Fibroblast of lung (primary cell): ENCODE measurements at places on chromosomes 12 and 14. TPM values are rescaled to one million over a fixed set of nuclear protein-coding genes. Genes with fewer than 3 reads are reported as not detected.

The SLC41A2 gene
- 20.8 and 22.8 TPM in 2 replicates for total RNA-seq

DNA sequence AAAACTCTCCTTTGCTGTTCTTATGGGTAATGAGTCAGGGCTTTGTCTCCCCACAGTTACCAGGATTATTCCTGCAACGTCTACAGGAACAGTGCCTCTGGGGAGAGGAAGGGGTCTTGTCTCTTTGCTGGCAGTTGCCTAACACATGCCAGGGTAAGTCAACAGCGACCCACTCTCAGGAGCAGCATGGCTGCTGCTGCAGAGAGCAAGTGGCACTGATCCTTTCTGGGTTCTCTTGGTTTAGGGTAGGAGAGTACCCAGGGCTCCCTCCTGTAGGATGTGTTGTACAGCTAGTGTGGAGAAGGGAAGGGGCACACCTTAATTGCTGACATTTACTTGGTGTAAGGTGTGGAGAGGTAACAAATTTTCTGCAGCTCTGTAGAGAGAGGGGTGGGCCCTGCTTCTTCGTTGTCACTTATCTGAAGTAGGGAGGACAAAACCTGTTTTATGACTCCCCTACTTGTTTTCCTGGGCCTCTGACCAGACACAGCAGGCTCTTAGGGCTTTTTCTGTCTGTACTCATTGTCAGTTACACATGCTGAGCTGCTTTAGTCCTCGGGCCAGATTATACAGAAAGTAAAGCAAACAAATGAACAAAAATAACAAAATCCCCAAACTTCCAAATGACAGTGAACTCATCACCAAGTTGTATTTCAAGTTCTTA is 168.2 kb downstream of the ACSS3 start:
- H3K36me3 ChIP-seq, result no peaks in the 10 kb centered on the region
- no peak overlapping the region for H3K27ac ChIP-seq
- DNase-seq, result no peak
- H3K4me3 ChIP-seq, result no peak overlapping the region
- H3K27me3 ChIP-seq, result no peaks in the 10 kb centered on the region

GRCh38 chr12:52087961-52088820 is 8.7 kb downstream of the SMIM41 start:
- peaks cover 11% of the 10 kb centered on the region for H3K27me3 ChIP-seq
- no peak for DNase-seq
- no peak overlapping the region for H3K27ac ChIP-seq

- H3K36me3 ChIP-seq, result no peaks in the 10 kb centered on the region
- no peaks in the 10 kb centered on the region for H3K27me3 ChIP-seq
- no peak overlapping the region for H3K4me3 ChIP-seq
- H3K27ac ChIP-seq, result no peak overlapping the region
- DNase-seq, result no peak
These were observed 35.5 kb upstream of the OR5AU1 start for GRCh38 chr14:21191261-21191808.

The IFNG-AS1 gene
- not detected in 2 replicates for total RNA-seq

The GLT8D2 gene
- 12.6 and 36.3 TPM in 2 replicates for total RNA-seq

The SERPINA12 gene
- total RNA-seq, result not detected in 2 replicates

DNA sequence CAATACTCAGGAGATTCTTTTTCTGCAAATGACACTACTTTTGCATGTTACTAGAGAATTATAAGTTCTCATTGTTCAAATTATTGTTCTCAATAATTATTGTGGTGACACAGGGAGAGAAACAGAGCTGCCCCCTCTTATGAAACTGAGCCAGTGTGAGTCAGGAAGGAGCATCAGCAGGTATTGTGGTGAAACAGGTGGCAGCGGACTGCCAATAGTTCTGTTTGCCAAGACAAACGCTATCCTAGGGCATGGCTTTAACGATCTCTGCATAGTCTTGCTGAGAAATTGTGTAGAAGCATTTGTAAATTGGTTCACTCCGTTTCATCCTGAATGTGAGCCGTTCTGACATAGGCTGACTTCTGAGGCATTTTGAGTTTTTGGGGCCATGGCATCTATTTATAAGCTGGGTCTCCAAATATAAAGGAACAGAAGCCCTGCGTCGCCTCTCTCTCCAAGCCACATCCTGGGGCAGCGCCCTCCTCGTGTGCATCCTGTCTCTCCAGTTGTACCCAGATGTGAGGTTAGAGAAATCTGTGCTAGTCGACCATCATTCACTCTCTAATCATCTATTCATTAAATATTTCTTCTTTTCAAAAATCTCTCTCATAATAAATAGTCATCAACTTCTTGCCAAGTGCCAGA is 15.8 kb upstream of the PPP4R4 start:
- peaks cover 10% of the 10 kb centered on the region for H3K27me3 ChIP-seq
- H3K36me3 ChIP-seq, result no peaks in the 10 kb centered on the region
- H3K4me1 ChIP-seq, result no peaks in the 10 kb centered on the region
- DNase-seq, result no peak

The OTX2 gene
- total RNA-seq, result not detected in 2 replicates

GRCh38 chr12:8154526-8154925 is 2.3 kb upstream of the ZNF705A start:
- peak; percentile 43 for DNase-seq
- no peak overlapping the region for H3K27ac ChIP-seq
- H3K4me1 ChIP-seq, result no peaks in the 10 kb centered on the region
- H3K27me3 ChIP-seq, result no peaks in the 10 kb centered on the region
- H3K36me3 ChIP-seq, result no peaks in the 10 kb centered on the region

DNA sequence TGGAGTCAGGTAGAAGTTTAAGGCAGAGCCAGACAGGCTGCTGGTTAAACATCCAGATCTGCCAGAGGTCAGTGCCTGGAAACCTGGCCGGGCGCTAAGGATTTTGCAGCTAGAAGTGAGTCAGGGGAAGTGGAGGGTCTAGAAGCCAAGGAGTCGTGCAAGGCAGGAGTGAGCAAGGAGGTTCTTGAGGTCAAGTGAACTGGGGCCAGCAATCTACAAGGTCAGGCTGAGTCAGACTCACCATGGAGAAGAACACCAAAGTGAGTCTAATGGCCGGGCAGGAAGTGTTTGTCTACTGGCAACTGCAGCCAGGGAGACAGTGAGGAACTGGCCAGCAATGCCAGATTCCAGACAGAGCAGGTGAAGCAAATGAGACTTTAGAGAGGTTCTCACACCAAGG is 628.2 kb downstream of the ETNK1 start:
- H3K4me1 ChIP-seq, result no peaks in the 10 kb centered on the region
- H3K36me3 ChIP-seq, result no peaks in the 10 kb centered on the region
- H3K27me3 ChIP-seq, result no peaks in the 10 kb centered on the region
- DNase-seq, result peak; percentile 4

- no peaks in the 10 kb centered on the region for H3K4me1 ChIP-seq
- no peaks in the 10 kb centered on the region for H3K36me3 ChIP-seq
- H3K27ac ChIP-seq, result no peak overlapping the region
- DNase-seq, result no peak
- H3K27me3 ChIP-seq, result no peaks in the 10 kb centered on the region
These were observed 37.0 kb downstream of the YAF2 start for GRCh38 chr12:42201063-42201462.

GRCh38 chr12:47377414-47378221 is 297.9 kb upstream of the AMIGO2 start:
- no peaks in the 10 kb centered on the region for H3K36me3 ChIP-seq
- H3K4me3 ChIP-seq, result no peak overlapping the region
- no peaks in the 10 kb centered on the region for H3K4me1 ChIP-seq

DNA sequence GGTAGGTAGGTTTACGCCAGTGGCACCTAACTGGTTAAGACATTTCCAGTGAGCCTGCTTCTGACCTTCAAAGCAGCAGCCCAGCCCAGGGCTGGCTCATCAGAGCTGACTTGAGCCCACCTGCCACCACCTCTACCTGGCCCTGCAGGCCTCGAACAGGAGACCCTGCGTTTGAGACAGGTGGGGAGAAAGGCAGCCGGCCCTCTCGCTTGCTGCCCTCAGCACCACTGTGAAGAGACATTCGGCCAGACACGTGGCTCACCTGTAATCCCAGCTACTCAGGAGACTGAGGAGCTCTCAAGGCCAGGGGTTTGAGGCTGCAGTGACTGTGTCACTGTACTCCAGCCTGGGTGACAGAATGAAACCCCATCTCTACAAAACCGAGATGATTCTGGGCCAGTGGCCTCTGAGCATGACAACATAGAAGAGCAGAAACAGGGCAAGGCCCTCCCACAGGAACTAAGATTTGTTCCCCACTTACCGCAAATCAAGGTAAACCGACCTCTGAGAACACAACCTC is 74.2 kb downstream of the TESC start:
- H3K27ac ChIP-seq, result no peak overlapping the region
- no peak overlapping the region for H3K4me3 ChIP-seq
- no peaks in the 10 kb centered on the region for H3K27me3 ChIP-seq
- no peaks in the 10 kb centered on the region for H3K4me1 ChIP-seq
- peaks cover 24% of the 10 kb centered on the region for H3K36me3 ChIP-seq
- DNase-seq, result no peak

DNA sequence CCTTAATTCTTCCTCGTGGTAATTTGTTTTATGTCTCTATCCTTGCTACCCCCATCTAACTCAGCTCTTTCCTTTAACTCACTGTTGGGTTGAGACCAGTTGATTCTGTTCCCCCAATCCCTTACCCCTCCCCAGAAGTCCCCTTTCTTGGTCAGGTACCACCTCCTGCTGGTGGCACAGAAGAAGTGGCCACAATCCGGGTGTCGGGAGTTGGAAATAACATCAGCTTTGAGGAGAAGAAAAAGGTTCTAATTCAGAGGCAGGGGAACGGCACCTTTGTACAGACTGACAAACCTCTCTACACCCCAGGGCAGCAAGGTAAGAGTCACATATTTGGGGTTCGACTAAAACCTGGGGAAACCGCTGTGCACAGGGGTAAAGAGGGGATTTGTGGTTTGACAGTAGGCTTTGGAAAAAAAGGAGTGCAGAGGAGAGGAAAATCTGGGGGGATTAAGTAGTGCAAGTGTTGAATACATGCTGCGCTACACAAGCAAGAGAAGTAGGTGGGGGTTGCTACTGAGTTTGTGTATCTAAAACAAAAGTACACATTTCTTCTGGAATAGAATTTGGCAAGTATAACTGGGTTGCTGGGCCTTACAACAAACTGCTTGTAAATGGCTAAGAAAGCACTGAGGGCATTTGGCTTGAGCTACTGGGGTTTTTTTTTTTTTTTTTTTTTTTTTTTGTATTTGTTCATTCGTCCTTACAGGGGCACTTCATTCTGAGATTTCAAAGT is 1.3 kb downstream of the A2ML1 start:
- no peak overlapping the region for H3K4me3 ChIP-seq
- no peak overlapping the region for H3K27ac ChIP-seq
- no peaks in the 10 kb centered on the region for H3K4me1 ChIP-seq
- DNase-seq, result peak; percentile 19
- no peaks in the 10 kb centered on the region for H3K36me3 ChIP-seq

DNA sequence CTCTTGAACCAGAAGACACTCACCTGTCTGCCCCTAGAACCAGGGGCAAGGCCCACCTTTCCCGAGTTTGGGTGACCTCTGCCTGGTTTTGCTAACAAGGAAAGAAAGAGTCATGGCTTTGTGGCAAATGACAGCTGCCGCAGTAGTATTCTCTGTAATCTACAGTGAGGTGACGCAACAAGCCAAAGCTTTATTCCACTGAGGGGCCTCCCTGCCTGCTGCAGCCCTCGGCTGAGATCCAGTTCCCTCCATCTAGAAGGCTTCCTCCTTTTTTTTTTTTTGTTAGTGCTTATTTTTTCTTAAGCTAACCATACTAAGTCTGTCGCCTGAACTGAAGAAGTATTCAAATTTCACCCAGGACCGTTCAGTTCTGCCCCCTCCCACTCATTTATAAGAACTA is 142.3 kb upstream of the TMCC3 start:
- H3K4me1 ChIP-seq, result no peaks in the 10 kb centered on the region
- H3K4me3 ChIP-seq, result no peak overlapping the region
- H3K27me3 ChIP-seq, result no peaks in the 10 kb centered on the region
- no peak for DNase-seq
- no peak overlapping the region for H3K27ac ChIP-seq
- no peaks in the 10 kb centered on the region for H3K36me3 ChIP-seq

- no peak overlapping the region for H3K4me3 ChIP-seq
- H3K27me3 ChIP-seq, result no peaks in the 10 kb centered on the region
- peaks cover 4% of the 10 kb centered on the region for H3K4me1 ChIP-seq
- no peak overlapping the region for H3K27ac ChIP-seq
- H3K36me3 ChIP-seq, result no peaks in the 10 kb centered on the region
These were observed 62.0 kb downstream of the DYRK2 start for GRCh38 chr12:67710582-67710981.

DNA sequence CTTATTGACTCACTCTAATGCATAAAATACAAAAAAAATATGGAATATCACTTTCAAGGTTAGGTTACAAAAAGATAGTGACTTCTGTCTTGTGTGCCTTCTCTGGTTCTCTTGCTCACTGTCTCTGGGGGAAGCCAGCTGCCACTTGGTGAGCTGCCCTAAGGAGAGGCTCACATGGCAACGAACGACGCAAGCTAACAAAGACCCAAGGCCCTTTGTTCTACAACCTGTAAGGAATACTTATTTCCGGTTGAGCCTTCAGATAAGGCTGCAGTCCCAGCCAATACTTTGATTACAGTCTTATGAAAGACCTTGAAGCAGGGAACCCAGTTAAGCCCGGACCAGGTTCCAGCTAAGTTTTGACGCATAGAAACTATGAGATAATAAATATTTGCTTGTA is 242.4 kb upstream of the TBX3 start:
- H3K4me1 ChIP-seq, result peaks cover 2% of the 10 kb centered on the region
- H3K4me3 ChIP-seq, result no peak overlapping the region
- no peaks in the 10 kb centered on the region for H3K27me3 ChIP-seq
- H3K27ac ChIP-seq, result no peak overlapping the region

- no peaks in the 10 kb centered on the region for H3K27me3 ChIP-seq
- H3K4me1 ChIP-seq, result no peaks in the 10 kb centered on the region
- no peaks in the 10 kb centered on the region for H3K36me3 ChIP-seq
- no peak overlapping the region for H3K27ac ChIP-seq
- no peak overlapping the region for H3K4me3 ChIP-seq
- peak; percentile 42 for DNase-seq
These were observed 56.4 kb upstream of the RNU6-8 start for GRCh38 chr14:32259368-32260013.

DNA sequence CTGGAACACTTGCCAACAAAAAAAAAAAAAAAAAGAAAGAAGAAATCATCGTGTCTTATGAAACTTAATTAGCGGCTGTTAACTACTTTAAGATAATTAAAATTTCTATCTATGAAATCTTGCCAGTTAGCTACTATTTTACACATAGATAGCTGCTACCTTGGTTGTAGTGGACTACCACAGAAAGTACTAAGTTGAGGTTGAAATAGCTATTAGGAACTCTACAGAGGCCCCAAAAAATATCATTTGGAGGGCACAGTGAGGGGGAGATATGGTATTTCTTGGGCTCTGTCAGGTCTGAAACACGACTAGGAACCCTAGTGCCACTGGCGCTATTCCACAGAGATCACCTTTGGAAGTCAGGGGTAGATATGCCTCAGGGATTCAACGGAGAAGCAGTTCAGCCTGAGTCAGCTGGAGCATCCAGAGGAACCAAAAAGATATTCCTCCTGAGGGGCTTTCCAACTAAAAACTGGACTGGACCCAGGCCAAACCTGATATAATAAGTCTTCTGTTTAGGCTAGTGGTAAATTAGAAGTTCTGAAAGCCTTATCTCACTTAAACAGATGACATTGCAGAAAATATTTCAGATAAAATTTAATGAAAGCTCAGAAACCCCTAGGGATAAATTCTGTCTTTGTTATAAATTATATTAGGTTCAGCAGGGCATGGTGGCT is 126.1 kb downstream of the EPS8 start:
- H3K4me3 ChIP-seq, result no peak overlapping the region
- no peak for DNase-seq
- H3K27ac ChIP-seq, result peak overlapping the region; percentile 40
- no peaks in the 10 kb centered on the region for H3K4me1 ChIP-seq
- H3K27me3 ChIP-seq, result no peaks in the 10 kb centered on the region

- H3K27ac ChIP-seq, result no peak overlapping the region
- H3K4me3 ChIP-seq, result no peak overlapping the region
- no peaks in the 10 kb centered on the region for H3K27me3 ChIP-seq
These were observed 46.4 kb downstream of the TPCN1 start for GRCh38 chr12:113267621-113268020.

- H3K36me3 ChIP-seq, result no peaks in the 10 kb centered on the region
- H3K27me3 ChIP-seq, result no peaks in the 10 kb centered on the region
- no peak overlapping the region for H3K4me3 ChIP-seq
These were observed 187.4 kb upstream of the SLC16A7 start for GRCh38 chr12:59408431-59408830.

The GSC gene
- 0.17 and 0.51 TPM in 2 replicates for total RNA-seq

The ANKS1B gene
- total RNA-seq, result 0.51 and 0.83 TPM in 2 replicates
